AG09319 (cell line): ENCODE measurements at places on chromosomes 13 and 19.

DNA sequence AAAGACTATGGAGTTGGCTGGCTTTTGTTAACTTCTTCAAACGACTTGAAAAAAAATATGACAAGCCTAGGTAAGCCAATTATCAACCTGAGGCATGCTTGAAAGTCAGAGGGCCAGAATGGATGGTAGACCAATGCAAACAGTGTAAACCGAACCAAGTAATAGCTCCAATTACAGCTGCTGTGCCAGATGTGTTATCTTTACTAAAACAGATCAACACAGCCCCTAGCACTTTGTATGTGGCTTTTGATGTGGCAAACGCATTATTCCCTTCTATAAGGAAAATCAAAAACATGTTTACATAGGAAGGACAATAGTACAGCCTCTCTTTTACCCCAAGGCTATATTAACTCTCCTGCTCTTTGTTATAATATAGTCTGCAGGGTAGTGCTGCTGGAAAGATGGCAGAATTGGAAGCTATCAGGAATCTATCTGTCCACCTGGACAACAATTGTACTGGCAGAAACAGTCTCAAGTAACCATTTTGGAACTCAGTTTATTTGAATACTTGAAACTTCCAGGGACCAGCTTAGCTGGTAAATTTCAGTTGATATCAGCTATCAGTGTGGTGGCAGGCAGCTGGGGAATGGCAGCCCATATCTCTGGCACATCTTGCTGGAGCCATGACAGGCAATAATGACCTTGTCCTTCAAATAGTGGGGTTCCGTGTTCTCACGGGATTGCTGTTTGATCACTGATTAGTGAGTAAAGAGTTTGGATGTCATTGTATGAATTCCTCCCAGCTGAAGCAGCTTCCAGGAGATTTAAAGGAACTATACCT, 144.4 kb upstream of the WASF3 start:
- no peak for DNase-seq

DNA sequence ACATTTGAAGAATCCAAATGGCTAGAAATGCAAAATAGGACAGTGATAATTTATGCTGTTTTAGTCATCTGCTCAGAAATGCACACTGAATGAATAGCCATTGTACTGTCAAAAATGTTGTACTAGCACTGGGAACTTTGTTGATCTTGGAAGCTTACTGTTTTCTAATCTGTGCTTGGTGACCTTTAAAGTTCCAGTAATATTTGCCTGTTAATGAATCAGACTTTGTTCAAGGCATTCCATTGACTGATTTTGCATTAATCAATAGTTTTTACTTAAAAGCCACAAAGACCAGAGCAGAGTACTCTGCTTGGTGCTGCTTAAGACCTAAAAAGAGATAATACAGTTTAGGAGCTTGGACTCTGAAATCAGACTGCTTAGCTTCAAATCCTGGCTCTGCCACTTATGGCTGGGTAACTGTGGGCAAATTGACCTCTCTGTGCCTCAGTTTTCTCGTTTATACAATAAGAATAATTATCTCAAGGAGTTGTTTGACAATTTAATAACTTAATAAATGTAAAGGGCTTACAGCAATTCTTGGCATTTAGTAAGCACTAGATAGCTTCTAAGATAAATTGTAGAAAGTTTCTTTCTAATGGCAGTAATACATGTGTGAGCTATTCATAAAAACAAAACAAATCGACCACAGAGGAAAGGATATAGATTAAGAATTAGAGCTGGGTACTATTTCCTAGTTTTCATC, 4.6 kb upstream of the SLAIN1 start:
- no peak for DNase-seq

DNA sequence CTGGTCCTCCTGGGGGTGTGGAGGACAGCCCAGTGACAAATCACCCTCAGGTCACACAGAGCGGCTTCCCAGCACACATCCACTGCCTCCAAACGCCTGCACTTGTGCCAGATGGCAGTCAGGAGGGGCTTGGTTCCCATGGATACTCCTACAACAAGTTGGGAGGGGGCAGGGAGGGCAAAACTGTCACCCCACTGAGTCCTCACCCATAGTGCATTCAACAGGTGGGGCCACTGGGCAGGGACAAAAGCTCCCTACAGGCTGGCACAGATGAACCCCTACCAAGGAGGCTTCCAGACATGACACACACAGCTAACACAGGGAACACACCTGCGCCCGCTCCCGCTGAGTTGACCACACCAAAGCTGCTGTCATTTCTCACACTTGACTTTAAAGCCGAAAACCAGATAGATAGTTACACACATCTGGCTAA, 120.5 kb downstream of the STK24 start:
- no peak for DNase-seq

DNA sequence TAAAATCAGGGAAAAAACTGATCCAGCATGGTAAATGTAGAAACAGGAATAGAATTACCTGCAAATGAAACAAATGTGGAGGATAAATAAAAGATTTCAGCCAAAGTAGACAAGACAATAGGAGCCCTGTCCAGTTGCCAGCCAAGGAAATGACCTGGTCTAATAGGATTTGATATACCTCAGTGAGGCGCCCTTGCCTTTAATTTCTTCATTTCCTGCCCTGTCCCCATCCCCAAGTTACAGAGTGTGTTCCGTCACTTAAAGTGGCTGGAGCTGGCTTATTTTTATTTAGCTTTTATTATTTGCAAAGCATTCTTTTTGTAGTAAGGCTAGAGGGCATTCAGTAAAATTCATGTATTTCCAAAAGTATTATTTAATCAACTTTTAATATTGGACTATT, 1022.0 kb downstream of the EFNB2 start:
- DNase-seq: no peak

- no peak for DNase-seq
Measured at GRCh38 chr13:40464337-40465014, 202.0 kb downstream of the FOXO1 start.

- no peak for DNase-seq
Measured at GRCh38 chr13:36973621-36974295, 25.4 kb downstream of the ALG5 start.

DNA sequence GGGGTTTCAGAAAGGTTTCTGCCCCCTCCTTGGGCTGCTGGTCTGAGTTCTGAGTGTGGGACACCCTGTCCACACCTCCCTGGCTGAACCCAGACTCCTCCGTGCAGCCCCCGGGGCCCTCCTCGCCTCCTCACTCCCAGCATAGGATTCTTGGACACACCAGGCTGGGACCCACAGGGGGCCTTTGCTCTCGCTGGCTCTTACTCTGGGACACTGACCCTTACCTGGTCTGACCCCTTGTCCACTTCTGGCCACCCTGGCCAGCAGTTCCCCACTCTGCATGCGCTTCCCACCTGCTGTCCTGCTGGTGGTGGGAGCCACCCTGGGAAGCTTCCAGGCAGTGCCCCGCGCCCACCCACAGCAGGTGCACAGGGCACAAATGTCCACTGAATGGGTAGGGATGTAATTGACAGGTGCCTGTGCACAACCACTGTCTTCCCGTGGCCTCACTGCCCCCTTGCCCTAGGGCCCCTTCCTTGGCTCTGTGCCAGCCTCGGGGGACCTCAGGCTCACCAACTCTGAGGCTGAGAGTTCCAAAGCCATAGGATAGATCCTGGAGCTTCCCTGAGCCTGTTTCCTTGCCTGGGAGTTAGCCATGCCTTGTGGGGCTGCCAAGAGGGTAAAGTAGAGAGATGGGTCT, 7.0 kb upstream of the SLC25A42 start:
- no peak for DNase-seq

- no peak for DNase-seq
Measured at GRCh38 chr19:7288977-7289376, 5.2 kb downstream of the INSR start.

DNA sequence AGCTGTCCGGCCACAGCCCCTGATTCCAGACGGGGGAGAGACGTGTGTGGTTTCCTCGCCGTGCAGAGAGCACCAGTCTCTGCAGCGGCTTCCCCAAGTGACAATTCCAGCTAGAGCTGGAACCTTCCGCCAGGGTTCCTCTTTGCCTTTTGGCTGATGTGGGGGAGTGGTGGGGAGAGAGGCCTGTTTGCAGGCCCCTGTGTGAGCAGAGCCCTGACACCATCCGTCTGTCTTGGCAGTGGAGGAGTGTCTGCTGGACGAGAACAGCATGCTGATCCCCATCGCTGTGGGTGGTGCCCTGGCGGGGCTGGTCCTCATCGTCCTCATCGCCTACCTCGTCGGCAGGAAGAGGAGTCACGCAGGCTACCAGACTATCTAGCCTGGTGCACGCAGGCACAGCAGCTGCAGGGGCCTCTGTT, 25.0 kb downstream of the LAMP1 start:
- DNase-seq: no peak

DNA sequence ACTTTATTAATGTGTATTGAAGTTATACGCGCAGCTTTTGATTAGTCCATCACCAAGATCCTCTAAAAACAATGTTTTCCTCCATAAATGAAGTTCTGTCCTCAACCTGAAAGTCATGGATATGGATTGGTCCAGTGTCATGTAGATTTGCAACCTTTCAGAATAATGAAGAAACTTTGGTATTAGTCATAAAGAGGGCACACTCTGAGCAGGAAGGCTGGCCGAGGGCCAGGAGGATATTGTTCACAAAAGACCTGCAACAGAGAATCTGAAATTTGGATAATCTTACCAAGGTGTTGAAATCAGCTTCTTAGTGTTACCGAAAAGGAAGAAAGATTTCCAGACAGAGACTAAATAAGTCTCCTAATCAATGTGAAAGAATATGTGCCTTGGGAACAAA, 20.7 kb downstream of the CLDN10 start:
- DNase-seq: no peak

GRCh38 chr19:3224346-3225168, at the start of gene CELF5:
CELF5 (plus strand) TSS chr19:3224661; CDS start chr19:3224740, 79 bp downstream.
- no peak for DNase-seq

DNA sequence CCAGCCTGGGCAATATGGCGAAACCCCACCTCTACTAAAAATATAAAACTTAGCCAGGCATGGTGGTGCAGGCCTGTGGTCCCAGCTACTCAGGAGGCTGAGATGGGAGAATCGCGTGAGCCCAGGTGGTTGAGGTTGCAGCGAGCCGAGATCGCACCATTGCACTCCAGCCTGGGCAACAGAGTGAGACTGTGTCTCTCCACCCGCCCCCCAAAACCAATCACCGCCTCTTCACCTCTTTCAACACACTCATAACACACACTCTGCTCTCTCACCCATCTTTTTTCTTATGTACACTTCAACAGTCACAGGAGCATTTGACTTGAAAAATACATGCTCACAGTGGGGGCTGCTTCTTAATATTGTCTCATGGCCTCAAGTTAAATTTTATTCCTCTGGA, 76.8 kb downstream of the ESD start:
- no peak for DNase-seq

- DNase-seq: no peak
Measured at GRCh38 chr13:48403151-48403631, 9.7 kb downstream of the LPAR6 start.

DNA sequence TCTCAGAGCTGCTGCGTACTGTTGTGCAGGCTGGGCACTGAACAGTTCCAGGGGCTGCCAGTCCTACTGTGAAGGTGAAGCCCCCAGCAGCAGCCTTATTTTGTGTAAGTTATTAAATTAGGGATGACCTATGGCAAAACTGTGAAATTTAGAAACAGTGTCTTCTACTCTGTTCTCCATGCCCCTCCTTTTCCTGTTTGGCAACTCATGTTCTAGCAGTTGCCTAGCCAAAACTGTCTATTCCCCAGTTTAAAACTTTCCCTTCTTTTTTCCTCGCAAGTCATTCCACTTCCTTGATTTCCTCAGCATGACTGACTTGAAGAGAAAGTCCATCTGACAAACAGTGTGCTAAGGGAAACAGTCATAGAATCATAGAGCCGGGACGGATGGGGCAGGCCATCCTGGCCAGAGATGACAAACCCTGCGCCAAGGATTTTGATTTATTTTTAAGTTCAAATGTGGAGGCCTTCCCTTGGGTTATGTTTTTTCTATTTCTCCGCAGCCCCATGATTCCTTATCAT, 78.1 kb upstream of the OLFM4 start:
- DNase-seq: no peak

GRCh38 chr13:94327318-94327717, 152.2 kb downstream of the DCT start:
- DNase-seq: no peak

DNA sequence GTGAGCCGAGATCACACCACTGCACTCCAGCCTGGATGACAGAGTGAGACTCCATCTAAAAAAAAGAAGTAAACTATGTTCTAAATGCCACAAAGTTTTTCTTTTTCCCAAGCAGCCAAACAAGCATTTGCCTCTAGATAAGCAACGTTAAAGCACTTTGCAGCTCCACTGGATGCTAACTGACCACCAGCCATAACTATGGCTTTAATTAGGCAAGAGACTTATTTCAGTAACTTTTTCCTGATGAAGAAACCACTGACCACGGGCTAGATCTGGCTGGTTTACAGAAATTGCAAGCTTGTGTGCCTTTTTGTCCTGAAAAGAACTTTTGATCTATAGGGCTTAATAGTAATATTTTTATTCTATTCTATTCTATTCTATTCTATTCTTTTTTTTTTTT, 22.1 kb downstream of the CD70 start:
- DNase-seq: no peak

DNA sequence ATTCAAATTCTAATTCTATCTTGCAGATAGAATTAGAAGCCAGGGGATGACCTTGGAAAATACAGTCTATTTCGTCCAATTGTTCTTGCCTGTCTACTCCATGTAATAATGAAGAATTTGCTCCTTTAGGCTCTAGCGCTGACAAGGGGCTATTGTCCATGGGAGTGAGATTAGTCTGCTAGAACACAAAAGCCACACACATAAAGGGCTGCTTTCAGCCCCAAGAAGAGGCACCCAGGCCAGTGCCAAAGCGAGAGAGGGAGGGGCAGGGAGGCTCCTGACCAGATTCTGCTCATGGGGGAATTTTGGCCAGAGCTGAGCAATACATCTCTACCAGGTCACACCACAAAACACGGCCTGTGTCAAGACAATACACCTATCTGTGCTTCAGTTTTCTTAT, 1306.9 kb downstream of the UQCRFS1 start:
- no peak for DNase-seq

- no peak for DNase-seq
Measured at GRCh38 chr13:28476919-28477708, 17.8 kb downstream of the FLT1 start.

DNA sequence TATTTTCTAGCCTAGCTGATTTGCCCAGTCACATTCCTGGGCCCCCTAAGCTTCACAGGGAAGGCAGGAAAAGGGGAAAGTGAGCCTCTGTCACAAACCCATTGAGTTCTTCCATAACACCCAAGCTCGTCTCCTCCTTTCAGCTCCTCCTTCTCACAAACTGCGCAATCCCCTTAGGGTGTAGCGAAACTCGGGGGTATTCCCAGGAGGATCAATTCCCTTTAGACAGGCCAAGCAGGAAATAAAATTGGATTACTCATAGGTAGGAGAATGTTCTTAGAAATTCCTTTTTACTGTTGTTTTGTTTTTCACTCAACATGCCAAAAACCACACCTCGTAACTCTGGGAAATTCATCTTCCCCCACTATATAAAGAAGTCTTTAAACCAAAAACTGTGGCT, 139.3 kb downstream of the IRS2 start:
- DNase-seq: no peak
